ENCODE measurements at places on chromosomes 2 and 18. TPM values are rescaled to one million over a fixed set of nuclear protein-coding genes. Genes with fewer than 3 reads are reported as not detected.

GRCh38 chr2:31390324-31390723 lies 24.2 kb downstream of the XDH start:
- DNase-seq, result no peak

GRCh38 chr2:74864728-74865722 lies 31.1 kb downstream of the HK2 start:
- DNase-seq, result no peak

GRCh38 chr2:198545411-198545810 lies 741.0 kb downstream of the PLCL1 start:
- no peak for DNase-seq

DNA sequence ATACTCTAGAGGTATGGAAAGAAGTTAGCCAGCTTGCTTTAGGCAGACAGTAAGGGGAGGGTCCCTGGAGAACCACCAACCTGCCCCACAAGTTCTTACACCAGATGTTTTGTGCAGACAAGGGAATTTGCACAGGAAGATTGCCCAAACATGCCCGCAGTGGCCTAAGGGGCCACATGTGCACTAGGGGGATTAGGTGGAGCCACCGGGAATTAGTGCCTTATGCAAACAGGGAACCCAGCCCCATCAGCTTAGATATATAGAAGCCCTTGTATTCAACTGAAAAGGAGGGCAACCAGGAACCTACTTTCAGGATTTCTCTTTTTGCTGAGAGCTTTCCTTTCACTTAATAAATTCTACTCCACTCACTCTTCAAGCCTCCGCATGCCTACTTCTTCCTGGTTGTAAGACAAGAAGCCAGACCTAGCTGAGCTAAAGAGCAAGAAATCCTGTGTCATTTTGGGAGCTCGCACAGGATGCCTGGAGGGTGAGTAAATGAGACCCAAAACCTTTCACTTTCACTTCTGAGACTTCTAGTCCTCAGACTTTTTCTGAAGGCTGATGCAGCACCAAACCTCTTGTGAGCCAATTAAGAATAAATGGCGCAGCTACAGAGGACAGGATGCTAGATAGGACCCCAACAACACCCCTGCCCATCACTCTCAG lies 146.3 kb downstream of the GCA start:
- no peak for DNase-seq

DNA sequence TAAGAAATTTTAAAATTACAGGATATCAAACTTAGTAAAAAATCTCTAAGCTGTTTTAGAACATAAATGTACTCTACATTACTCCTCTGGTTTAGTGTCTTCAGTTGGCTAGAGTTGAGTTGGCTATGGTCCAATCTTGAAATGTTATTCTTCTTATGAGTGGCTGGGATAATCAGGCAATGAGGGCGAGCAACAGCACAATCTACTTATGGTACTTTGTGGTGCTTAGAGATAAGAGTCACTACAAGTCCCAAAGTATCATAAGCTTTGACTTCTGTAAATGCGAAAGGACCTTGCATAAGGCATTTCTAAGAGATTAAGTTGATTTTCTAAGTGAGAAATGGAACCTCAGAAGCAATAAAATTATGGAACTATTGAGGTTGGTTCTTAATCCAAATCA lies 361.7 kb downstream of the GPD2 start:
- no peak for DNase-seq

IL18RAP gene
- total RNA-seq, result 12.3 TPM

RGPD4 gene
- total RNA-seq, result 0.35 TPM

Measured in activated CD8-positive, alpha-beta memory T cell treated with anti-CD3 and anti-CD28 coated beads, Interleukin-2, amount 10 ng/mL, durations not matched to agents 7 days and 5 days (primary cell).